ENCODE measurements at places on chromosomes 11 and 22. TPM values are rescaled to one million over a fixed set of nuclear protein-coding genes. Genes with fewer than 3 reads are reported as not detected.

WNT11 gene
- total RNA-seq = 1.6 TPM

MOGAT2 gene
- total RNA-seq = not detected

OR52A1 gene
- not detected for total RNA-seq

PDHX gene
- 47.2 TPM for total RNA-seq

MMP8 gene
- 0.35 TPM for total RNA-seq

CRYBB2 gene
- total RNA-seq = not detected

SCGB1C1 gene
- total RNA-seq = not detected

- DNase-seq = no peak
Observed at GRCh38 chr22:36822581-36822980, 5.7 kb upstream of the PVALB start.

- DNase-seq = no peak
Observed at GRCh38 chr11:102683277-102683676, 22.3 kb downstream of the MMP27 start.

- DNase-seq = no peak
Observed at GRCh38 chr22:45284705-45285262, at the start of gene UPK3A. TSS of gene UPK3A (plus strand) at chr22:45284949. CDS start at chr22:45285014, 65 bp downstream.

DNA sequence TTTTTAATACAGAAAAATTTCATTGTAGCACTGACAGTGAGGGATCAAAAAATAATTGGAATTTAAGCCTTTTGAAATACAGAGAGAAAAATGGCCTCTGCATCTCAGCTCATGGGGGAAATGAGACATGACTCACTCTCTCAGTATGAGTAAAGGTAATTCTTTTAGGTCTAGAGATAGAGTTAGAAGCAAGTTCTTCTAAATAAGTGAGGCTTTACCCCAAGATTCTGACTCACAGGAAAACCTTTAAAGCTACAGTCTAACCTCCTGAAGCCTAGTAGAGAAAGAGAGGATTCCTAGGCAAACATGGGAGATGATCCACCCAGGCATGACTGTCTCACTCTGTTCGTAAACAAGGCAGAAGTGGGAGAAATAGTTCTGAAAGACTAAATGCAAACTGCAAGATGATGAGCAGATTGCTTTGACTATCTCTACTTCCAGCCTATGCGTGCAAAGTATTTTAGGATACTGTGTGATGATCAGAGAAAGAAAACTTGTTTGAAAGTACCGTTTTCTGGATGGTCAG is 1003.3 kb upstream of the CCDC90B start:
- DNase-seq = no peak

GRCh38 chr22:37529652-37530345 is 10.6 kb upstream of the CARD10 start:
- no peak for DNase-seq

DNA sequence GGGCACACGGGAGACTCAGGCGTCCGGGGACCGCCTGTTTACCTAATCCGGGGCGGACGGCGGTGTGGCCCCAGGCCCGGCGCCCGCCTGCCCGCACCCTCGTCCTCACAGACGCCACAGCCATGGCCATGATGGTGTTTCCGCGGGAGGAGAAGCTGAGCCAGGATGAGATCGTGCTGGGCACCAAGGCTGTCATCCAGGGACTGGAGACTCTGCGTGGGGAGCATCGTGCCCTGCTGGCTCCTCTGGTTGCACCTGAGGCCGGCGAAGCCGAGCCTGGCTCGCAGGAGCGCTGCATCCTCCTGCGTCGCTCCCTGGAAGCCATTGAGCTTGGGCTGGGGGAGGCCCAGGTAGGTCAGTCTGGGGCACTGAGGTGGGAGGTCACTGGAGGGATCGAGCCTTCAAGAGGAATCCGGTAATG is 10.0 kb upstream of the RAB1B start:
- no peak for DNase-seq

DNA sequence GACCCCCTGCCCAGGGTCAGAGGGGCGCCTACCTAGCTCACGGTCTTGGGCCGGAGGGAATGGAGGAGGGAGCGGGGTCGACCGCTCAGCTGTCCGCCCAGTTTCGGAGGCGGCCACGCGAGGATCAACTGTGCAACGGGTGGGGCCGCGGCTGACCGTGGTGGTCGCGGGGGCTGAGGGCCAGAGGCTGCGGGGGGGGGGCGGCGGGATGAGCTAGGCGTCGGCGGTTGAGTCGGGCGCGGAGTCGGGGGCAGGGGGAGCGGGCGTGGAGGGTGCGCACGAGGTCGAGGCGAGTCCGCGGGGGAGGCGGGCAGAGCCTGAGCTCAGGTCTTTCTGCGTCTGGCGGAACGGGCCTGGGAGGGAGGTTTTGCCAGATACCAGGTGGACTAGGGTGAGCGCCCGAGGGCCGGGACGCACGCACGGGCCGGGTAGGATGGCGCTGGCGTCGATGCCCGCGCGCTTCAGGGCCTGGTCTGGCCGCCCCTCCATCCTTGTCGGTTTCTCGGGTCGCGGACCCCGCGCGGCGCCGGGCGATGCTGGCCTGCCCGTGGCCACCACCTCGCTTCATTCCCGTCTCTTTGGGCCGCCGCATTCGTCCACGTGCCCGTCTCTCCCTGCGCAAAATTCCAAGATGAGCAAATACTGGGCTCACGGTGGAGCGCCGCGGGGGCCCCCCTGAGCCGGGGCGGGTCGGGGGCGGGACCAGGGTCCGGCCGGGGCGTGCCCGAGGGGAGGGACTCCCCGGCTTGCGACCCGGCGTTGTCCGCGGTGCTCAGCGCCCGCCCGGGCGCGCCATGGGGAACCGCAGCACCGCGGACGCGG is at the start of gene DRD4:
DRD4 (plus strand) TSS at position 759 of the 822 bp plus-strand sequence; CDS start at position 795, 36 bp downstream.
- DNase-seq = no peak

DNA sequence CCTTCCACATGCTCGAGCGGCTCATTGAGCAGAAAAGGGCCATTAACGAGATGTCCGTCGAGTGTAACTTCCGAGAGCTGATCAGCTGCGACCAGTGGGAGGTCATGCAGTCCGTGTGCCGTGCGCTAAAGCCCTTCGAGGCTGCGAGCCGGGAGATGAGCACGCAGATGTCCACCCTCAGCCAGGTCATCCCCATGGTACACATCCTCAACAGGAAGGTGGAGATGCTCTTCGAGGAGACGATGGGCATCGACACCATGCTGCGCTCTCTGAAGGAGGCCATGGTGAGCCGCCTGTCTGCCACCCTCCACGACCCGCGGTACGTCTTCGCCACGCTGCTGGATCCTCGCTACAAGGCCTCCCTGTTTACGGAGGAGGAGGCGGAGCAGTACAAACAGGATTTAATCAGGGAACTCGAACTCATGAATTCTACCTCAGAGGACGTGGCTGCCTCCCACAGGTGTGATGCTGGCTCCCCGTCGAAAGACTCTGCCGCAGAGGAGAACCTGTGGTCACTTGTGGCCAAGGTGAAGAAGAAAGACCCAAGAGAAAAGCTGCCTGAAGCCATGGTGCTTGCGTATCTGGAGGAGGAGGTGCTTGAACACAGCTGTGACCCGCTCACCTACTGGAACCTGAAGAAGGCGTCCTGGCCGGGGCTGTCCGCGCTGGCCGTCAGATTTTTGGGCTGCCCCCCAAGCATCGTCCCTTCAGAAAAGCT is 31.7 kb downstream of the ALG12 start:
- DNase-seq = no peak

GRCh38 chr11:117205211-117205818 is 6.1 kb downstream of the TAGLN start:
- DNase-seq = no peak

- no peak for DNase-seq
Observed at GRCh38 chr11:119572481-119573424, 149.8 kb upstream of the THY1 start.

GRCh38 chr22:39459681-39460080 is 2.9 kb downstream of the MGAT3 start:
- no peak for DNase-seq

DNA sequence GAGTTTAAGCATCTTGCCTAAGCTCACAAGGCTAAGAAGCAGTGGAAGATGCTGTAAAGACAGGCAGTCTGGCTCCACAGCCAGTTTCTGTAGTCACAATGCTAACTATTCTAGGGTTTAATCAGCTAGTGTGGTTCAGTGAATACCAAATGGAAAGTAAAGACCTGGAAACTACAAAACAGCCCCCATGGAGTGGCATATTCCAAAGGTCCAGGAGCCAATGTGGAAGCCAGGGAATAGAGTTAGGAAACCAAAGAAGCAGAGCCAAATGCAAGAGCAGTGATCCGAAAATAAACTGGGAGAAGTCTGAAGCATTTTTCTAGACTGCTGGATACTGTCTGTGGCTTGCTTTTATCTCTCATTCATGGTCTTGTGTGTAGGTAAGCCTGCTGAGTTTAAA is 731.2 kb upstream of the ANO5 start:
- no peak for DNase-seq

- DNase-seq = no peak
Observed at GRCh38 chr22:43571181-43571580, 159.4 kb downstream of the MPPED1 start.

GRCh38 chr11:66012371-66012945 is 650 bp downstream of the CST6 start:
- no peak for DNase-seq

- DNase-seq = no peak
Observed at GRCh38 chr11:116057000-116057399, 552.8 kb upstream of the CADM1 start.

- no peak for DNase-seq
Observed at GRCh38 chr11:103497268-103497667, 388.0 kb downstream of the DYNC2H1 start.

- DNase-seq = no peak
Observed at GRCh38 chr11:103581760-103582159, 454.7 kb upstream of the DDI1 start.

GRCh38 chr11:46326813-46327416 is 20.3 kb upstream of the DGKZ start:
- DNase-seq = no peak
